CMK (cell line): ENCODE measurements at places on chromosomes 7 and 10.

- DNase-seq = no peak
Measured at GRCh38 chr7:50661345-50662040, 96.3 kb upstream of the DDC start.

GRCh38 chr7:147412109-147412508, 1178.5 kb upstream of the C7orf33 start:
- no peak for DNase-seq

- DNase-seq = no peak
Measured at GRCh38 chr10:15242261-15242840, 73.9 kb upstream of the NMT2 start.

- no peak for DNase-seq
Measured at GRCh38 chr7:47026780-47027361, 555.0 kb downstream of the TNS3 start.

DNA sequence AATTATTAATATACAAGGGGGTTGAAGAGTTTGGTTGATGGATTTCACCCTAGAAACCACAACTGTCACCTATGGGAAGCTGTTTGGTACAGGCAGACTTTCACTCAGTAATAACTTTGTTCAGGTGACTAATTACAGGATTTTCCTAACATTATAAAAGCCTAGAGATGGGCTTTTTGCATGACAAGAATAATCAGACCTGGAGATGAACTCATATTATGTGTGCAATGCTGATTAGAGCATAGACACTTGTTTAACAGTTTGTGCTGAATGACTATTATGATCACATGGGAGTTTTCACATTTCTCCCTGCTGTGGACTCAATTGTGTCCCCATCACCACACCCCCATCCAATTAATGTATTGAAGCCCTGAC, 90.2 kb upstream of the STEAP4 start:
- DNase-seq = no peak

GRCh38 chr7:4683043-4683883, 1.2 kb downstream of the FOXK1 start:
- DNase-seq = no peak

GRCh38 chr10:4212111-4212630, 427.2 kb upstream of the KLF6 start:
- no peak for DNase-seq

- no peak for DNase-seq
Measured at GRCh38 chr10:27072436-27073114, 27.7 kb downstream of the ANKRD26 start.

GRCh38 chr10:106317554-106317953, 847.0 kb downstream of the SORCS1 start:
- DNase-seq = no peak

GRCh38 chr7:23012908-23013714, 819 bp downstream of the HYCC1 start:
- no peak for DNase-seq

- peak; percentile 8 for DNase-seq
Measured at GRCh38 chr10:74058071-74058470, 60.2 kb downstream of the VCL start.

DNA sequence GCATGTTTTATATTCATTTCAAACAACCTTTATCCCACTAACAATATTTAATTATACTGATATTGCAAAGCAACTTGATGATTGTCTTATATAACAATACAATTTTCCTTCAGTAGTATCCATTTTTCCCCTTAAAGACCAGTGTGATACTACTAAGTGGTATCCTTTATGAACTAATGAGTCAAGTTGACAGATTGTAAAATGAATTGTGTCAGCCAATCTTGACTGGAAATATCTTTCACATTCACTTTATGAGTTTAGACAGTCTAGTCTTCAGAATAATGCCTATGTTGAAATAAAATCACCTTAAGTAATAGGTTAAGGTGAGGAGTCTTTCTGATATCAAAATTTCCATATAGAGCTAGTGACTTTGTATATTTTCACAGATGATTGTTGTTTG, 950.0 kb upstream of the CELF2 start:
- no peak for DNase-seq

- DNase-seq = no peak
Measured at GRCh38 chr7:38518541-38518940, 112.6 kb downstream of the AMPH start.

DNA sequence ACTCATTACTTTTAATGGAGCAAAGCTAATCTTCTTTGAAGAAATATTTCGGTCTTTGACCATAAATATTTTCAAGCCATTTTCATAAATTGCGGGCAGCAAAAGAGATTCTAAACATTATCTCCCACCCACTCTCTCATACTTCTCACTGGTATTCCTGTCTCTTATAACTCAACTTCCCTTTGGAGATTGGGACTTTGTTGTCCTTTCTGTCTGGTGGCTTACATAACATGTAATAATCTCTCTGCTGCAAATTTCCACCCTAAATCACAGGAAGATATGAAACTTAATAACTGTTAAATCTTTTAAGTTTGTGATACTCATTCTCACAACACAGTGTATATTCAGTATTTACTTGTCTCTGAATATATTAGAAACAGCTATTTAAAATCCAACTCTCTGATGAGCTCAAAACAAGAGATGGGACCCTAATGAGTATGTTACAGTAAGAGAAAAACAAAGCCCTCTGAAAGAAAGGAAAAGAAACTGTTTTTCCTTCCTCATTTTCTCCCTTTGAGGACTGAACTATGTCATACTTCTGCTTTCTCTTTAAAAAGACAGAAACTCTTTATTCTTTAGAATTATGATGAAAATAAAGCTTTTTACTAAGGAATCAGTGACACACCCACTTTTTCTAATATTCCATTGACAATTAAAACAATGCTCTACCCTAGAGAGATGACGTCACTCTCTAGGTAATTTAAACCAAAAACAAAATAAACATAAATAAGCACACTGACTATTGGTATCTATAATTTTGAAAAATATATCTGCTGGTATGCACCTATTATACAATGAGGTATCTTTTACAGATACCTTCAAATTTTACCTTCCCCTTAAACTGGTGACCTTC, 14.7 kb downstream of the CALCR start:
- DNase-seq = no peak

- DNase-seq = no peak
Measured at GRCh38 chr7:12064586-12065127, 146.4 kb upstream of the TMEM106B start.

- no peak for DNase-seq
Measured at GRCh38 chr10:116721547-116722392, 20.6 kb downstream of the HSPA12A start.

GRCh38 chr10:31929261-31930022, 811 bp upstream of the ARHGAP12 start:
- peak; percentile 7 for DNase-seq

- DNase-seq = no peak
Measured at GRCh38 chr10:116311016-116311415, 13.2 kb upstream of the CCDC172 start.

- DNase-seq = peak; percentile 30
Measured at GRCh38 chr7:12927635-12928434, 240.4 kb downstream of the ARL4A start.

- DNase-seq = no peak
Measured at GRCh38 chr10:71288461-71288860, 30.6 kb upstream of the SLC29A3 start.

- DNase-seq = peak; percentile 8
Measured at GRCh38 chr7:136925556-136925955, 57.1 kb downstream of the CHRM2 start.

DNA sequence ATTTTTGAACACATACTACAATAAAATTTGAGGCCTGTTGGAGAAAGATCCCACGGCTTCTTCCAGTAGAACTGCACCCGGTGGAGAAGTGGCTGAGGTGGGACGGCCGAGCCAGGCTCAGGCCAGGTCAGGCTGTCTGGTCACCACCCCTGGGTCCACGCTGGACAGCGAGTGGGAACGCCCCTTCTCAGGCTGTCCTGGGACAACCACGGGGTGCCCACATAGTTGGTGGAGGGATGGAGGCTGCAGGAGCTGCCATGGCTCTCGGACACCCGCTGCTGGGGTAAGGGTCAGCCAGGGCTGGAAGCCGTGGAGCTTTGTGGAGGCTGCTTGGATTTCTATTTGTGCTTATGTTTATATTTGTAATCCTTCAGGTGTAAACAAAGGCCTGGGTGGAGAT, 206.5 kb downstream of the DNAJB6 start:
- no peak for DNase-seq

DNA sequence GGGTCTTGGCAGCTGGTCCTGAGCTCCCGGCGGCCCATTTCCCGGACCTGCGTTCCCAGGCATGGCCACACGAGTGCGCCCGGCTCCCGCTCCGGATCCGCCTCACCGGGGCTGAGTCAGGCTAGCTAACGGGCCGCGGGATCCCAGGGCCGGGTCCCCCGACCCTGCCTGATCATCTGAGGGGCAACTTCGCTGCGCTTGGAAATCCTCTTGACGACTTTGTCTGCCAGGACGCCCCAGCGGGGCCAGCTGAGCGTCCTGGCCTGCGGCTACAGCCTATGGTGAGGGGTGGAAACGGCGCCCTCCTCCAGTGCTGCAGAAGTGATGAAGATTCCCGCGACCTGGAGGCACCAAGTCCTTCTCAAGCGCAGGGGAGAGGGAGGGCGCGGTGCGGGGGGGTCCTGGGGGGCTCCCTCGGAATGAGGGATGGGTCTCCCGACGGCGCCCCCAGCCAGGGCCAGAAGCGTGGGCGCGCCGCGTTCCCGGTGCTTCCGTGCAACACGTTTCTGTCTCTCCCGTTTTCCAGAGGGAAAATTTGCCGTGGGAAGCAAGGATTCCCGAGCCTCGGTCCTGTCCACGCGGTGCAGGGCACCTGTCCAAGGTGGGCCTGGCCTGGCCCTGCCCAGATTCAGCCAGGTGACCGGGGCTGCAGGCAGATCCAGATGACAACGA, 212.4 kb downstream of the CCSER2 start:
- no peak for DNase-seq
